ENCODE measurements at places on chromosomes 12 and 14.

DNA sequence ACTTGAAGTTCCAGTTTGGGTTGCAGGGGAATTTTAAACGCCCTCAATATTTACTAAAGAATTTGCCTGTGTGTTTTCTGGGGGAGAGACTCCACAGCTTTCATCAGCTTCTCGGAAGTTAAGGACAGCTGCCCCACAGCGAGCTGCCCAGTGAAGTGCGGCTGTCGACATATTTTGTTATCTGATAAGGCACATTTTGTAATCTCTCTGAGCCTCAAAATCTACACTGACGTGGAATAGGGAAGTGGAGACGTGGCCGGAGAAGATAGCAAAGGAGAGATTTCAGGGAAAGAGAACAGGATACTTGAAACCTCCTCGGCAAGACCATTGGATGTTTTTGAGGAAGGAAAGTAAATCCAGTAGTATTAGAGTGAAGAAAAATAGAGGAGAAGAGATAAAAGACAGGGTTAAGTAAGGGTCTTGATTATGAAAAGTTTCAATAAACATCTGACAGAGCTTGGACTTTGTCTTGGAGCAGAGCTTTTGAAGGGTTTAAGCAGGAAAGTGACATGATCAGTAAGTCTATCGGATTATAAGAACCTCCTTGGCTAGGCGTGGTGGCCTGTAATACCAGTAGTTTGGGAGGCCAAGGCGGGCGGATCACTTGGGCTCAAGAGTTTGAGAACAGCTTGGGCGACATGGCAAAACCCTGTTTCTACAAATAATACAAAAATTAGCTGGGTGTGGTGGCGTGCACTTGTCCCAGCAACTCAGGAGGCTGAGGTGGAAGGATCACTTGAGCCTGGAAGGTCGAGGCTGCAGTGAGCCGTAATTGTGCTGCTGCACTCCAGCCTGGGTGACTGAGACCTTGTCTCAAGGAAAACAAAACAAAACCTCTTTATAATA lies 1.1 kb downstream of the POLR3B start:
- peak; percentile 71 for DNase-seq

DNA sequence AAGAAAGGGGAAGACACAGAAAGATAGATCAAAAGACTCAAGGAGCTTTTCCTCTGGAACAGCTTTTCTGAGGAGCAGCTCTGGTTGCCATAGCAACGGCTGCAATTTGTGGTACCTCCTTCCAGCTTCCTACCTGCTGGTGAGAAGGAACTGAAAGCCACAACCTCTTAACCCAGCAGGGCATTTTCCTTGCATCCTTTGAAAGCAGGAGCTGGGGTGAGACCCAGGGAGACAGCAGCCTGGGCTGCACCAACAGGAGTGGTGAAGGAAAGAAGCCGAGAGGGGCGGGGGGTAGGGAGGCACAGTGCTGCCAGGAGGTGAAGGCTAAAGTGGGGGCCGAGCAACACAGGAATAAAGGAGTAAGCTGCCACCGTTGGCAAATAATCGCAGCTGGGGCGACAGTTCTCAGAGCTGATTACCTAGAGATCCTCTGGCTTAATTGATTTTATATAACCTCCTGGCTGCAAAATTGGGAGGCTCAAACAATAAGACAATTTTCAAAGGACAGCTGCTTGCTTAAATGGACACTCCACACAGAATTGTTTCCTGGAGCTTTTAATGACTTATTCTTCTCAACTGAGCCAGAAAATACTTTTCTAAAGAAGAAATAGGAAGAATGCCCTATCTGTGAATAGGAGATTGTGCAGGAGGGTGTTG lies 129.4 kb downstream of the RPAP3 start:
- no peak for DNase-seq

DNA sequence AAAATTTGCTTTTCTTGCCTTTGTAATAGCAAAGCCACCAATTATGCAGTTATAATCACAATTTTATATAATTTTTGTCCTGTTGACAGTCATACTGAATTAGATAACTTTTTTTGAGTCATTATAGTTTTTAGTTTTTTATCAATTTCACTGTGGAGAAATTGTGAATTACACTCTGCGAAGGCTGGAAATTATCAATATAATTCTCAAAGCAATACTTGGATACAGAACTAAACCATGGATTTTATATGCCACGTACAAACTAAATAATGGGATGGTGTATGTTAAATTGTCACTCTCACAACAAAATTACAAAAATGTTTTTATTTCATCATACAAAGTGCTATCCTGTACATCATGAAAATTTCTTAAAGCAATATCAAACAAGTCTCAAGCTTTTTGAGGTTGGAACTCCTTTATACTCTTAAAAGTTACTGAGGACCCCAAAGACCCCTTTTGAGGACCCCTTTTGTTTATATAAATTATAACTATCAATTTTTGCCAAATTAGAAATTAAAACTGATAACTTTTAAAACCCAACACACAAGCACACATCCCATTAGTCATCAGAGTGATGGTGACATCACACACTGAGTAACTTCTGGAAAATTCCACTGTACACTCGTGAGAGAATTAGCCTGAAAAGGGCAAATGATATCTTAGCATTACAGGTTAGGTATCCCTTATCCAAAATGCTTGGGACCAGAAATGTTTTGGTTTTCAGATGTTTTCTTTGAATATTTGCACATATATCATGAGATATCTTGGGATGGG lies 19.8 kb upstream of the AQP2 start:
- DNase-seq, result peak; percentile 72

DNA sequence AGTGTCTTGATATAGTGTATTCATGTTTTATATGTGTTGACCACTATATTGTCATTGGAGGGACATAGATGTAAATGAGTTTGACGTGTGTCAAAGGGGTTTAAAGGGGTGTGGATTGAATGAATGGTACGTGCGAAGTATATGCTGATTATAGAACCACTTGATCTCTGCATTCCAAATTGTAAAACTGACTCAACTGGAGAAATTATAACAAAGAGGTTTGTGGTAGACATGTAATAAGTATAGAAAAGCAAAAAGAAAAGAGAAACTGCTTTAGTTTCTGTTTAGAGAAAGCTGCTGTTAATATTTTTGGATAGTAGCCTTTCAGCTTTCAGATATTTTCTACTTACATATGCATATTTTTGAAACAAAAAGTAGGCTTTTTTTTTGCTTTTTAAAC lies 8.9 kb upstream of the MYRFL start:
- no peak for DNase-seq

GRCh38 chr14:85531141-85531586 lies 1.2 kb downstream of the FLRT2 start:
- DNase-seq, result no peak

- DNase-seq, result no peak
Observed at GRCh38 chr14:40920380-40920779, 686.3 kb upstream of the LRFN5 start.

DNA sequence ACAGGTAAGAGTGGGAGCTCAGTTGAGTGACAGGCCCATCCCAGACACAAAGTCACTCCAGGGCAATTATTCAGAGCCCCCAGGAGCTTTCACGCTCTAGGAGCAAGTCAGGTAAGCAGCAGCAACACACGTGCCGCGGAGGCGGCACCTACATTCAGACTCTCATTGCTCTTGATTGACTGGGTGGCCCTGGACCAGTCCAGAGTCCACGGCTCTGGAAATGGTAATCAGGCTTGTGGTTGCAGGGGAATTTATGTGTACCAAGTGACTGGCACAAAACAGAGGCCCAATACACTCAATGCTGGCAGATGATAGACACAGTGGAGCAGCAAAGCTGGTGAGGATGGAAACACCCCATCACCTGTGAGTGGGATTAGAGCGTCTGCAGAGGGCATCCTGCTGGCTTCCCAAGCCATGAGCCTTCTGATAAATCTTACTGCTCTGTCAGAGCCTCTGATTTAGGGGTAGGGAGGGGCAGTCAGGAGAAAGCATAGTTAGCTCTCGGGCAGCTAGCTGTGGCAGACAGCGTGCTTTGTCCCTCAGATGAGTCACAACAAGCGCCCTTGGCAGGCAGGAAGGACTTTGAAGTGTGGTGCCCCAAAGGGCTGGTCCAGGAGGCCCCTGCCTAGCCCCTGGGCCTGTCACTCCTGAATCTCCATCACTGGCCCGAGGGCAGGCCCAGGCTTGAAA lies 344.7 kb downstream of the CACNA1C start:
- DNase-seq, result no peak

GRCh38 chr12:69290545-69291277 lies 51.3 kb downstream of the CPSF6 start:
- peak; percentile 96 for DNase-seq

GRCh38 chr12:52437508-52437907 lies 3.3 kb upstream of the KRT75 start:
- no peak for DNase-seq
